ENCODE measurements at places on chromosomes 13 and 19. TPM values are rescaled to one million over a fixed set of nuclear protein-coding genes. Genes with fewer than 3 reads are reported as not detected.

GRCh38 chr19:44608391-44608821, 5.0 kb upstream of the IGSF23 start:
- no peak for DNase-seq

GRCh38 chr19:17706750-17707181, 12.5 kb upstream of the MAP1S start:
- no peak for DNase-seq

Gene CPAMD8
- 14.4 TPM for total RNA-seq

DNA sequence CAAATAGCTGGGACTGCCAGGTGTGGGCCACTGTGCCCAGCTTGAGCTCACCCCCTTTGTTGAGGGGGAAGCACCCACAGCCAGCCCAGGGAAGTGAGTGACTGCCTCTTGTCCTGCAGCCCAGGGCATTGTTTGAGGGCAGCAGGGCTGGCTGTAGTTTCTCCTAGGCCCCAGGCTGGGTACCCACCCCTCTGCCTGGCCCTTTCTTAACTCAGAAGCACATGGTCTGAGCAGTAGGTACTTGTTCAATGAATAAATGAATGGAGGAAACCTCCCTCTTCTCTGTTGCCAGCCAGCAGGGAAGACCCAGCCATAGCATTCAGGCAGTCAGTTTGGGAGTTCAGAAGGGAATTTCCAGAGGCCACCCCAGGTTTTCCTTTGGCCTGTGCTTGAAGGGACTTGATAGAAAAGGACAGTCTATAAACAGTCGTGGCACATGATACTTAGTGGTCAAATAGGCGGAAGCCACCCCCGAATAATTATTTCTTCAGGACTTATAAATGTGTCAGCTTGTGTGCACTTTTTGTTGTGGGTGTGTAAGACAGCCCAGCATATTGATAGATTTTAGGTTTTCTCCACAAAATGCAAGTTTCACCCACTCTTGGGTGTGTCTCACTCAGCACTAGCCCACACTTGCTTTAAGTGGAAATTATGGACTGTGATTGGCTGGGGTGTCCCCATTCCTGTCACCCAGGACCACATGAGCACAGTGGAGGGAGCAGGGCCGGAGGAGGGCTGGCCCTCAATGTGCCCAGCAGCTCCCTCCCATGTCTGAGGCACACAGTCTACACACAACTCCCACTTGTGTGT, 33.1 kb downstream of the GATAD2A start:
- DNase-seq = no peak

Gene RASAL3
- total RNA-seq = 1.4 TPM

DNA sequence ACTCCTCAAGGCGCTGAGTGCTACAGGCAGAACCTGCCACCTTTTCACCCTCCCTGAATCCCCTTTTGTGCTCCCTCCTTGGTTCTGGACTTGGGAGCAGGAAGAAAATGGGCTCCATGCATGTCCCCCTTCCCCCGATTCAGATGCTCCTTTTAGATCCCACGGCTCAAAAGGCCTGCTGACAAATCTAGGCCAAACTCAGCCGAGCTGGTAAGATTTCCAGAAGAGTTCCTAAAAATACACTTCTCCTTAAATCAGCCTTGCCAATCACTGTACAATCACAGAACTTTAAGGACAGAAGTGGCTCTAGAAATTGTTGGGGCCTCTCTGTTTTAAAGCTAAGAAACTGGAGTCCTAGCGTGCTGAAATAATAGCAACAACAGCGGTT, 37.3 kb downstream of the MBNL2 start:
- no peak for DNase-seq

DNA sequence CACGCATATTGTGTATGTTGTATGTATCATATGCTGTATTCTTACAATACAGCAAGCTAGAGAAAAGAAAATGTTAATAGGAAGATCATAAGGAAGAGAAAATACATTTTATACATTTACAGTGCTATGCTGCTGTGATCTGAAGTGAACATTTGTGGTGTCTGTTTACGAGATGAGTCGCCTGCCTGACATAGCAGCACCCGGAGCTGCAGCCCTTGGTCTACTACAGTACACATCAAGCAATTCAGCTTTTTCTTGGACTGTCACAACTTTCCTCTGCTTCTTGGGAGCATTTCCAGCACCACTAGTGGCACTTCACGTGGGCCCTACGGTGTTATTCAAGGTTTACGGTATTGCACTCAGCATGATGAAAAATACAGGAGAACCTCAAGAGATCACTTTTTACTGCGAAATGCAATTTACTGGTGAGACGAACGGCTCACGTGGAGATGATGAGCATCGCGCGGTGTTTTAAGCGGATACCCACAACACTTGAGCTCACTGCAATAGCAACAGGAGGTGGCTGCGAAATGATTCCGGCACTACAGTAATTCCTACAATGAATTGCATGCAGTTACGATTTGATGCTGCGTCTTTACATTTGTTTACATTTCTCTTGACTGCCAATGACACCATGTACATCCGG, 308.4 kb downstream of the FGF9 start:
- no peak for DNase-seq

Gene LENG9
- 3.9 TPM for total RNA-seq

Data from sigmoid colon (tissue), 7 donors.